Hematopoietic multipotent progenitor cell (in vitro differentiated cells): ENCODE measurements at places on chromosomes 12 and 14. TPM values are rescaled to one million over a fixed set of nuclear protein-coding genes. Genes with fewer than 3 reads are reported as not detected.
A peak's percentile ranks its signal among the peaks of the same experiment; 100 is the strongest.

- no peak for DNase-seq
Observed at GRCh38 chr12:53062977-53063707, 13.3 kb downstream of the TNS2 start.

Gene OR4L1
- total RNA-seq = not detected

DNA sequence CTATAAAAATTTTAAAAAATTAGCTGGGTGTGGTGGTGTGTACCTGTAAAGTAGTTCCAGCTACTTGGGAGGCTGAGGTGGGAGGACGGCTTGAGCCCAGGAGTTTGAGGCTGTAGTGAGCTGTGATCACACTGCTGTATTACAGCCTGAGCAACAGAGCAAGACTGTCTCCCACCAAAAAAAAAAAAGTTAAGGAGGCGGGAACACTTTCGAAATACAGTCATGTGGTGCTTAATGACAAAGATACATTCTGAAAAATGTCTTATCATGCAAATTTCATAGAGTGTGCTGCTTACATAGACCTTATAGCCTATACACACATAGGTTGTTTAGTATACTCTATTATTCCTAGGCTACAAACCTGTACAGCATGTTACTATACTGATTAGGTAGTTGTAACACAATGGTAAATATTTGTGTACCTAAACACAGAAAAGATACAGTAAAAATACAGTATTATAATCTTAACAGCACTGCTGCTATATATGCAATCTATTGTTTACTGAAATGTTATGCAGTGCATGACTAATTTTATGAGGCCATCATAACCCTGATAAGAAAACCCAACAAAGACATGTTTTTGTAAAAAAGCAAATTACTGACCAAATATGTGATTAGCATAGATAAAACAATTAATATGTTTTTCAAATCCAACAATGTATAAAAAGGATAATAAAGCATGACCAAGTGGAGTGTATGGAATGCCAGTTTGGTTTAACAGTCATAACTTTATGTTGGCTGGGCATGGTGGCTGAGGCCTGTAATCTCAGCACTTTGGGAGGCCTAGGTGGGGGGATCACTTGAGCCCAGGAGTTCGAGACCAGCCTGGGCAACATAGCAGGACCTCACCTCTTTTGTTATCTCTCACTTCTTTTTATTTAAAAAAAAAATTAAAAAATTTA lies 11.4 kb downstream of the EIF2S1 start:
- no peak for DNase-seq

DNA sequence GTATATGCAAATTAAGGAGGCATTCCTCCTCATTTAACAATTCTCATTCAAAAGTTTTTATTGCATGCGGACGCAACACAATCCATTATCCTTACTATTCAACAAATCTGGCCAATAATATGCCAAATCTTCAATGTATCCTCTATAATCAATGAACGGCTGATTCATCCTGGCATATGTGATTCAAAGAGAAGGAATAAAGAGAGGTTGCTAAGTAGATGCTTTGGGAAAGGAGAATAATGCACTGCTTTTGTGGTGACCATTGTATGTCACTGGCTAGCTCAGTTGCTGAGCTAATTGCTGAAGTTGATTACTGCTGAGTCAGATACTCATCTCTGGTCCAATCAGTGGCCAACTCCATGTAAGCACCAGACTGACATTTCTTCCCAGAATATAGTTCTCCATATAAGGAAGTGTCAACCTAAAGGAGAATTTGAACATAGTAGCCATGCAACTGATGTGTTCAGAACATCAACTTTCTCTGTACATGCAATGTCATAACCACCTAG lies 148.0 kb downstream of the PDZRN4 start:
- DNase-seq = no peak

- peak; percentile 91 for DNase-seq
Observed at GRCh38 chr14:91367173-91368171, 50.1 kb downstream of the CCDC88C start.

Gene GDF3
- total RNA-seq = not detected

- DNase-seq = peak; percentile 74
Observed at GRCh38 chr14:72594099-72594901, 299.6 kb downstream of the DPF3 start.

DNA sequence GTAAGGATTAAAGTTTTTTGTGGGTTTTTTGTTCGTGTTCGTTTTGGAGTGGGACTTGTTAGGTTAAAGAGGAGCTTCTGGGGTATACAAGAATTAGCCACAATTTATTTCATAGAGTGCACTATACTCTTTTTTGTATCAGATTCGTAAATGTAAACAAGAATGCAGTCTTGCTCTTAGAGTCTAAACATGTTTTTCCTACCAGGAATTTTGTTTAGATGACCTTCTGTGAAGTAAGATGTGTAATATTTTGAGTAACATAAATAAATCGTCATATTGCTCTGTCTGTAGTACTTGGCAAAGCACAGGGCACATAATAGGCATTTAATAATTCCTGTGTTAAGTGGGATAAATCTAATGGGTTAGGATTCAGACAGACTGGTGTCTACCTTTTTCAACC lies 9.6 kb downstream of the CNOT2 start:
- no peak for DNase-seq

DNA sequence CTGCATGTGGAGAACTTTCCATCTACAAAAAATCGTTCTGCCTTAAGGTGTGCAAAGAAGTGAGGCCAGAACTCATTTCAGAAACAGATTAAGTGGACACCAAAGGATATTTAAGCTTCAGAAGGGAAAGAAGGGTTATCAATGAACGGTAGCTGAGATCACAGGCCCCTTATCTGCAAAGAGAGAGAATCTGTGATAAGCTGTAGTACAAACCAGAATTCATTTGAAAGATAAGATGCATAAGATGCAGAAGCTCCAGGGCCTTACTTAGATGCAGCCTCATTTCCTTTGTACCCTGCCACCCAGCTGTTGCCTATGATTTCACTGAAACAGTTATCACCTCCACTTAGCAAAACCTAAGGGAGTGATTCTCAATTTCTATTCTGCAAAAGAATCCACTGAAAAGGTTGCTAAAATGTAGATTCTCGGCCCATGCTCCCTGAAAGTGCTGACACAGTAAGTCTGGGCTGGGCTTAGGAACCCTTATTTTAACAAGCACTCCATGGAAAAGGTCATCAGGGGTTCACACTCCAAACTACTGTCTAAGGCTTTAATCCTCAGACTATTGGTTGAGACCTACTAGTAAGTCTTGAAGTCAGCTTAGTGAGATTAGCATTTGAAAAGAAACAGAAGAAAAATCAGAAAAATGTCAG lies 64.8 kb downstream of the HELB start:
- no peak for DNase-seq

DNA sequence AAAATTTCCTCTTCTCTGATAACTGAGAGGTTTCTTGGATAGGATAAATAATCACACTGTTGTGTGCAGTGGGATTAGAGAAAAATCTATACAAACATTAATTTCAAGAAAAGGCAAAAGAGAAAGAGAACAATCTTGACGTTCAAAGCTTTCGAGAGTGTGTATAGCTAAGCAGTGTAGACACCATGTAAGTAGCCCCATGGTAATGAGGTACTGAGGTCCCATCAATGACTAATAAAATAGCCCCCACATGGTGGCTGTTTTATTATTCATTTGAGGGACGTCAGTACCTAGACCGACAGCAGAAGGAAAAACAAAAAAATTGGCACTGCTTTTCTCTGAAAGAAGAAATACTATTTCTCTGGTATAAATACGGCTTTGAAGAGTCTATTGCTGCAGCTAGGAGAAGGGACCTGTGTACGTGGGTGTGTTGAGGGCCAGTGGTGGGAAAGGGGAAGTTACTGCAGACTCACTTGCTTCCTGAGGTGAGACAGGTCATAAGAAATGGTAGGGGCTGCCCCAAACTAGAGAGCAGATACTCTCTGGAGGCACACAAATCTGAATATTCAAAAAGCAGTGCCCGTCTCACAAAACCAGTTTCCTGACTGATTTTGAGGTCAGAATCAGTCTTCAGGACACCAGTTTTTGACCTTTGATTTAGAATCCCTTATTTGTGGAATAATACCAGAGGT lies 339.8 kb downstream of the EMP1 start:
- DNase-seq = peak; percentile 91

DNA sequence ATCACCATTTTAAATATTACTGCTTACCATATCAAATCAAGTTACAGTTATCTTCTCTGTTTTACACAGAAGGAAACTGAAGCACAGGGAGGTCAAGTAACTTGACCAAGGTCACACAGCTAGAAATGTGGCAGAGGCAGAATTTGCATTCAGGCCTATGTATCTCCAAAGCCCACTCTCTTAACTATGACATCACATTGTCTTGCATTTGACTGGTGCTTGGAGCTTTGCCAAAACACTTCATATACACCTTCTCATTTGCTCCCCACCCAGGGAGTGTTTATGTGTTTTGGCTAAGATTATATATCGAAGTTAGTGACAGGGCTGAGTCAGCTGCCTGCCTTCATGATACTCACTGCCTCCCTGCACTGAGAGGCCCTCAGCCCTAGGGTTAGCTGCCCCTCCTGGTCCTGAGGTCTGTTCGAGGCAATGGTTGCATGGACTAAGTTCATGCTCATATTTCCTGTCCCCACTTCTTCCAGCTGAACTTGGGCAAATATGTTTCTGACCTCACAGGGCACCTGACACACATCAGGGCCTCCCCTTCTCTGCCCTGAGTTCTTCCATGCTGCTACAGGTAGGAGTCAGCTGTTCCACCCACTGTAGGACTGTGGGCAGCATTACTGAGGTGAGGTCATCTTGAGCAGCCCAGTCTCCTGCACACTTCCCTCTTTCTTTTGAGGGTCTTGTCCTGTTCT lies 1.8 kb downstream of the GALNT6 start:
- DNase-seq = no peak

DNA sequence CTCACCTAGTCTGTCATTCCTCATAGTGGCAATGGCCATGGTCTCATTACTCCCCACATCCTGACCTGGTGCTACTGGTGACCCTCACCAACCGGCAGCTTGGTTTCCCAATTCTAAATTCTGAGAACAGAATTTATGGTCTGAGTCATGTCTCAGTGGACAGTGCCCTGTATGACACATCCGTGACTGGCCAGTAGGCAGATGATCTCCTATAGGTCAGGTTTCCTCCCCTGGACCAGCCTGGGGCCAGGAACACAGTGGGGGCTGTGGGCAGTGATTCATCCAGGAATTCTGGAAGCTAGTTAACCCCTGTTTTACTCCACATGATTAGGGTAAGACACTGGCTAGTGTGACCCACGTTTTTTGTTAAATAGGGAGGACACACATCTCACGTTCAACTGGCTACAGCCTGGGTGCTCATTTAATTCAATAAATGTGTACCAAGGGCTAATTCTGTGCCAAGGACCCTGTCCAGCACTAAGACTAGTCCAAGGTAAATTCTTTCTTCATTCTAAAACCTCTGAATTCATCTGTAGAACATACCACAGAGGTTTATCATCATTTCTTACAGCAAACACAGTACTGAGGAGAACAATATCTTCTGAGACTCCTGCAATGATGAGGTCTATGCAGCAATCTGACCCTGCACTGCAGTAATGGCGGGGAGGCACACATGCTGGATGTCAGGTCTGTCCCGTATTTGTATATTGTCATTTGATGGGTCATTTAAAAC lies 249.6 kb upstream of the TBX3 start:
- no peak for DNase-seq

DNA sequence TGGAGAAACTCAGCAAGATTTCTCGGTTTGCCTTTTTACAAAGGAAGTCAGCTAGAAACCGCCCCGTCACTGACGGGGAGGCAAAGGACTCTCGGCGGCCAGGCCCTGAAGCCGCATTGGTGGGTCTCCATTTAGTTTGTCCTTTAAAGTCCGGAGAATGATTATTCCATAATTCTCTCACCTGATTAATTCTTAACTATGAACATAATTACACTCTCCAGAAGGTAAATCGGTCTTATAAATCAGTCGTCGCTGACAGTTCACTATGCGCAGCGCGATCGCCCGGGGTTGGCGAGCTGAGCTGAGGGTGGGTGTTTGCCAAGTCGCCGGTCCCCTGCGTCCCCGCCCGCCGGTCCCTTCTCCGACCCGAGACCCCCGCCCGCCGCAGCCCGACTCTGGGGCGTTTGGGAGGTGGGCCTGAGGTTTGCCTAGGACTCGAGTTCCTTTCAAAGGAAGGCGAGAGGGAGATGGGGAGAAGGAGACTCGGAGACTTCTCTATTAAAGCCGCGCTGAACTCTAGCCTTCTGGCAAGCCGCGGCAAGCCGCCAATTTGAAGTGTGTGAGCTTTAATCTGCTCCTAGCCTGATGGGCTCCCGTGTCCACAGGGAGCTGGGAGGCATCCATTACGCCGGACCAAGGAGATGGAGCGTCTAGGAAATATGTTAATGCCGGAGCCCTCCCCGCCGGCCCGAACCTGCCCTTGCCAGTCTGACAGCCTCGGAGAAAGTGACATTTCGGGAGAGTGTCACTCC lies 392.9 kb downstream of the NOVA1 start:
- peak; percentile 22 for DNase-seq

- DNase-seq = no peak
Observed at GRCh38 chr14:97393244-97393643, 596.1 kb downstream of the VRK1 start.

DNA sequence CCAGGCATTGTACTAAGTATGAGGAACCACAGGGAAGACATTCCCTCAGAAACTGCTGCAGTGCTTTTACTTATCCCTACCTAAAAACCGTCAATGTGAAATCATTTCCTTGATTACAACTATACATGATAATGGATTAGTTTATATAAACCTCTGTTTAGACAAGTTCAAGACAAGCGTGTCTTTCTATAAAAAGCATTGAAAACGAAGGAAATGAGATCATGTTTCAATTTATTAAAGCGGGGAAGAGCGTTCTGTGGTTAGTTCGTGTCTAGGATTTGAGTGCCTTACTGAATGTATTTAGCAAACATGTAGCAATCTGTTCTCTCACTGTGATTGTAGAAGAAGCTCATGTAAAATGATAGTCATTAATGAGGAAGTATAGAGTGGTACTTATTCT lies 37.5 kb downstream of the GALC start:
- DNase-seq = no peak

- no peak for DNase-seq
Observed at GRCh38 chr12:64877363-64878004, 53.0 kb downstream of the TBC1D30 start.

- DNase-seq = no peak
Observed at GRCh38 chr12:47054659-47055058, 24.8 kb upstream of the PCED1B start.

- no peak for DNase-seq
Observed at GRCh38 chr12:77001276-77001675, 64.1 kb downstream of the E2F7 start.

- no peak for DNase-seq
Observed at GRCh38 chr14:23537351-23538049, 14.1 kb downstream of the ZFHX2 start.

- peak; percentile 66 for DNase-seq
Observed at GRCh38 chr12:12786706-12787601, 1.5 kb downstream of the APOLD1 start.

DNA sequence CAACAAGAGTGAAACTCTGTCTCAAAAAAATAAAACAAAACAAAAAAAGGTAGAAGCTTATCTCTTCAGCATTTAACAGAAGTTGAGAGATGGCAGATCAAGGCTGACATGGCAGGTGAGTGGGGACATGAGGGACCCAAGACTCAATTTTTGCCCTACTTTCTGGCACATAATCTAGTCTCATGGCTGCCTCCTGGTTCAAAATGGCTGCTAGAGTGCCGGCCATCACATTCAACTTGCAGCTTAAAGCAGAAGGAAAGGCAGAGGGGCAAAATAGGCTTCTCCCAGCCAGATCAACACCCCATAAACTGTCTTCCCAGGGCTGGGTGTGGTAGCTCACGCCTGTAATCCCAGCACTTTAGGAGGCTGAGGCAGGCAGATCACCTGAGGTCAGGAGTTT lies 784.9 kb downstream of the MED13L start:
- no peak for DNase-seq

Gene ABCD4
- 90.5 TPM for total RNA-seq
